D341Med (cell line): ENCODE measurements at places on chromosomes 3 and 15.
A peak's percentile ranks its signal among the peaks of the same experiment; 100 is the strongest.

DNA sequence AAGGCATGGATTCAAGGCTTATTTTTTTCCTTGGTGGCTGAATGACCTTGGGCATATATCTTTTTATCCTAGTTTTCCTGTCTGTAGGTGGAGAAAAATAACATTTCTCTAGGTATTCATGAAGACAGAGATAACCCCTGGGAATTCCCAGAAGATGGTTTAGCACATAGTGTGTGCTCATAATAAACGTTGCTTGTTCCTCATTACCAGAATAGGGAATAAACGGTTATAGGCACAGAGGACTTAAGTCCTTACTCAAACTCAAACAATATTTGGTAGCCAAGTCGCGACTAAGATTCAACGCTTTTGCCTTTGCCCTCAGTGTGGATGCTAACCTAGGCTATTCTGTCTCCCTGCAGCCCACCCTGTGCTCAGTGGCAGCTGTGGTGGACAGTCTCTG lies 51.6 kb upstream of the MITF start:
- DNase-seq = no peak

GRCh38 chr15:83709241-83709640 lies 55.3 kb downstream of the ADAMTSL3 start:
- no peak for DNase-seq

GRCh38 chr3:163768048-163768447 lies 1310.2 kb downstream of the SI start:
- no peak for DNase-seq

- no peak for DNase-seq
Observed at GRCh38 chr3:41715376-41715775, 246.5 kb downstream of the ULK4 start.

GRCh38 chr3:187987924-187988323 lies 166.0 kb upstream of the LPP start:
- no peak for DNase-seq

DNA sequence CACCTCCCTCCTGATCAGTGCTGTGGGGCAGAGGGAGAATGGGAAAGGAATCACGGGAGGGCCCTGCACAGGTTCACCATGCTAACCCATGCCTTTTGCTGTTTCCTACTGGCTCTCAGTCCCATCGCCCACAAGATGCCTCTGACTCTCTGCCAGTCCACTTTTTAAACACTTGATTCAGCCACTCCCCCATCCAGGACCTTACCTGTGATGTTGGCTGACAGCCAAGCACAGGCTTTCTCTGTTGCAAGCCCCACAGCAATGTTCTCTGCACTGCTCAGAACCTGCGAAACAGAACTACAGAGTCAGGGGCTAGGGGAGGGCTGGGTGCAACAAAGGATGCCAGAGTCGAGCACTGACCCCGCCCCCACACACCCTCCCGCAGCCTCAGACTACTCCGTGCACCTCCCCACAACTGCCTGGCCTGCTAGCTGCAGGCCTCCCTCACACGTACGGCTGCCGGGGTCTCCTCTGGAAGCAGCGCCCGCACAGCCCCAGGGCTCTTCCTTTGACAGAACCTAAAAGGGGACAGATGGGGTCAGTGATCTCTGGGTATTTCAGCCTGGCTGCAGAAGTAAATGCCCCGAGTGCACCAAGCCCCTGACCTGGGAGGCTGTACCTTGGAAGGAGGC lies 9.1 kb downstream of the CDAN1 start:
- DNase-seq = no peak

GRCh38 chr15:97026781-97027180 lies 696.3 kb downstream of the NR2F2 start:
- DNase-seq = no peak

DNA sequence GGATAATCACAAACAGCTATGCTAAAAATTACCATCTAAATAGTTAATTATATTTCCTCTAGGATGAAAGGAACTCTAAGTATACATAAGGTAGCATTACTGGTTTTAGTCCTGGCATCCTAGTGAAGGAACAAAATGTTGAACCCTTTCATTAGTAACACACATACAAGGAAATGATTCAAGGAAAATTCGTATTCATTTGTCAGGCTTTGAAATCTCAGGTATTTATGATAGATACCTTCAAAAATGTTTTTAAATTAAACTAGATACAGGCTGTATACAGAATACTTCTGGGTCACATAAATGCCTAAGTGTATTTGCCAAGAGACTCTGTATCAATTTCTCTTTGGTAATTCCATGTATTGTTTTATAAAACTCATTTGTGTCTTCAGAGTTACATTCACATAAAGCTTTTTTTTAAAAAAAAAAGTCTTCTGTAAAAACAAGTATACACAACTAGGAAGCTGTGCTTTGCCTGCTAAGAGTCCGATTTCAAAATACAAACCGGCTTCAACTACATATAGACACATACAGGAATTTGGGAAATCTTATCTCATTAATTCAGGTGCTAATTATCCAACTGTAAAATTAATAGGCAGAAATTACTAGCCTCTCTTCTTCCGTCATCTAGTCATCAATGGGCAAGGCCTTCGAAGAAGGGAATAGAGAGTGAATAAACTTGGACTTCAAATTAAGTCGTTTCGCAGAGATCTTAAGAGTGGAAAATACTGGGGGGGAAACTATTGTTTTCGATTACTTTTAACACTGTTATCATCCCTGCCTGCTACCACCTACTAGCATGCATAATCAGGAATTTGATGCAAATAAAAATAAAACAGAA lies 1.3 kb downstream of the SECISBP2L start:
- DNase-seq = no peak

- peak; percentile 17 for DNase-seq
Observed at GRCh38 chr3:180684807-180685206, 5.5 kb upstream of the CCDC39 start.

GRCh38 chr3:107829185-107829584 lies 261.6 kb downstream of the CD47 start:
- DNase-seq = no peak
